ENCODE measurements at places on chromosomes 16 and 17.

DNA sequence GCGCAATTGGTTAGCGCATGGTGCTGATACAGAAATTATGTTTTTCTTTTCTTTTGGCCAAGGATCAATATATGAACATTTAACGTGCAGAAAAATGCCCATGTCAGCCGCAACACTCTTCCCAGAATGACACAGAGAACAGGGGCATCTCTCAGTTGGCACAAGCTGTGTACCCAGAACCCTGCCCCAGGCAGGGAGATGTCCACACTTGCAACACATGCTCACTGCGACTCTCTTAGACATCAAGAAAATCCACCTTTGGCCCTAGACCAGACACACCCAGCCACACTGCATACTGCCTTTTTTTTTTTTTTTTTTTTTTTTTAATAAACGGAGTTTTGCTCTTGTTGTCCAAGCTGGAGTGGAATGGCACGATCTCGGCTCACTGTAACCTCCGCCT, 17.0 kb downstream of the PITPNA start:
- no peak for DNase-seq

- DNase-seq: no peak
Observed at GRCh38 chr16:58460219-58460610, 39.7 kb upstream of the NDRG4 start.

GRCh38 chr16:72768591-72768990, 279.3 kb downstream of the ZFHX3 start:
- DNase-seq: no peak

DNA sequence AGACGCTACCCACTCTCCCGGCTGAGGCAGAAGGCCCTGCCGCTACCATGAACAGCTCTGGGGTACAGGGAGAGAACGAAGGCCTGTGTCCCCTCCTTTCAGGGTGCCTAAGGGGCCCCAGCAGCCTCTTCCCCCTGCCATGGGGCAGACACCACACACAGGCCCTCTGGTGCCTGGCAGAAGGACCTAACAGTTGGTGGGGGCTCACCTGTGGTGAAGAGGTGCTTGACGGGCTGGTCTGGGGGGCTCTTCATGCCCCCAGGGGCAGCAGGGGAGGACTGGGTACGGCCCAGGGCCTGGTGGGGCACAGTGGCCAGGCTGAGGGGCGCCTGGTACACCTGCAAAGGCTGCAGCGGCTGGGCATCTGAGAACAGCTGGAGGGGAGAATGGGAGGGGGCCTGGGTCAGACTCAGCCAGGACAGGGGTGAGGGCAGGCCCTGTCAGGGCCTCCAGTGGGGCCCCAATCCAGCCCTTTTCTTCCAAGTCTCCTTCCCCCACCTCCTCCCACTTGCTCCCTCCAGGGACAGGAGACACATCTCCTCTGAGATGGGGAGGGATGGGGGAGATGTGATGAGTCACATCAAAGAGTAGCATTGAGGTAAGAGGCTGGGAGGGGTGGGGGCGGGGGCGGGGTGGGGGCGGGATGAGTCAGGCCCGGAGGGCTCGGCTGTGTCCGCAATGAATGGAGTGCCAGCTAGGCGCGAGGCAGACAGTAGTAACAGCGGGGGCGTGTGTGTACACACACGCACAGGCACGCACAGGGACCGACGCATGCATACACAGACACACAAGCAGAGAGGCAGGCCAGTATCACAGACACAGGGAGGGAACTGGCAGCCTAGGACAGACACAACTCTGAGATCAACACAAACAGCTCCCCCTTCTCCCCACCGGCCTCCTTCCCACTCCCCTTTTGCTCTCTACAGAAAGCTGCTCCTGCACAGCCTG, 16.1 kb downstream of the G6PC3 start:
- DNase-seq: peak; percentile 13

- DNase-seq: no peak
Observed at GRCh38 chr17:21285164-21286065, 904 bp downstream of the MAP2K3 start.

DNA sequence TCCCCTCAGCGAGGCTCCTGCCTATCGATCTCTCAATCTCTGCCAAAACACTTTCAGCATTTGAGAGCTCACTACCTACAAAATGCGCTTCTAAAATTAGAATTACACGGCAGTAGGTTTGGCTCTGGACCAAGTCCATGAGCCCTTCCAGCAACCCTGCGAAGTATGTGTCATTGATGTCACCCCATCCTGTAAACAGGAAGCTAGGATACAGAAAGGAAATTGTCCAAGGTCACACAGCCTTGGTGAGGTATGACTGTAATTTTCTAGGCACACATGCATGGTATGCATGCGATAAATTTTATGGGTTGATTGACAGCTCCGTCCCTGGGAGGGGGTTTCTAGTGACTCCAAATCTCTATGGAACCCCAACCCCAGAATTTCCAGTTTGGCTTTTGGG, 330.3 kb upstream of the CDH5 start:
- no peak for DNase-seq

GRCh38 chr17:39132192-39132610, 19.2 kb downstream of the PLXDC1 start:
- no peak for DNase-seq

DNA sequence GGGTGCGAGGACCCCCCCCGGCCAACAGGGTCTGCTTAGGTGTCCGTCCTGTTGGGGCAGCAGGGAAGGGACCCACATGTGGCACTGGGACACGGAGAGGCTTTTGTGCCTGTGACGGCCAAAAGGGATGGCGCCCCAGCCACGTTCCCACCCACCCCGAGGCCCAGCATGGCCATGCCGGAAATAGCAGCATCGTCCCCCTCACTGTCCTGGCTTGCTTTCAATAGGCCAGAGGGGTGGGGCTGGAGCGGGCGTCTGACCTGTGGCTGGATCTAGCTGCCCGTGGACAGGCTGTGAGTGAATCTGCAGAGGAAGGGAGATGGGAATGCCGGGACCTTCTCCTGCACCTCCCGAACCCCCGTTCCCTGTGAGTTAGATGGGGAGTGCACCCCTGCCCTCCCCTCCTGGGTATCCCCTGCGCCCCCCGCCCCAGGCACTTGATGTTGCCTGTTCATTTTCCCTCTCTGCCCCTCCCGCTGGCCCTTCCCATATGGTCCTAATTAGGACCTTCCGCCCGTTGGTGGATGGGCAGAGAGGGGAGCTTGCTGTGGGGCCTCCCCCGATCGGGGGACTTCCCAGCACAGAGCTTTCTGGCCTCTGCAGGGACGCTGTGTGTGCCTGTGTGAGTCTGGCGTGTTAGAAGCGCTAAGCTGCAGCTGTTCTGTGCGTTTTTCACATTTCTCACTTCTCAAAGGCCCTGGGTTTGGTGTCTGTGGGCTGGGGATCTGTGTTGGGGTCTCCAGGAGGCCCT, 292.8 kb downstream of the SEC14L1 start:
- no peak for DNase-seq

- DNase-seq: peak; percentile 46
Observed at GRCh38 chr16:22191532-22192260, 14.4 kb upstream of the EEF2K start.

DNA sequence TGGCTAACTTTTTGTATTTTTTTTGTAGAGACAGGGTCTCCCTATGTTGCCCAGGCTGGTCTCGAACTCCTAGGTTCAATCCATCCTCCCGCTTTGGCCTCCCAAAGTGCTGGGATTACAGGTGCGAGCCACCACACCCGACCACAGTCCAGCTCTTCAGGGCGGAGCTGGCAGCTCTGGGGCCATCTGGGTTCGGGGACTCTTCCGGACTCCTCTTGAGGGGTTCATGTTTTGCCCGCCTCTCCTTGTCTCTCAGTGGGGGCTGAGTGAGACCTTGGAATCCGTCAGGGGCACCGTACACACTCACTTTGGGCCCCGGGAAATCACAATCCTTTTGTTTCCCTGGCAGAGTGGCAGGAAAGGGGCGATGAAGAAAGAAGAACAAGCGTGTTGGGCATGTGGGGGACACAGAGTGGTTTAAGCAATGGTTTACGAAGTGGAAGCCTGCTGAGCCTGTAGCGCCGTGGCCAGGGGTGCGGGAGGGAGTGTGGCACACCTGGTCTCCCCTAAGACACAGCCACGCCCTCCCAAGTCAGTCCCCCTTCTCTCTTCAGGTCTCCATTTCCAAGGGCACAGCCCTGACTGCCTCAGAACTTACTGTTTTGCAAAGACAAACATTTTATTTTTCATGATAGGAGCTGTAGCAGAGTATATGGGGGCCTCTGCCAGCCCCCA, 26.1 kb downstream of the TNS4 start:
- DNase-seq: no peak

GRCh38 chr16:75382611-75383010, 50.7 kb downstream of the CFDP1 start:
- DNase-seq: no peak

DNA sequence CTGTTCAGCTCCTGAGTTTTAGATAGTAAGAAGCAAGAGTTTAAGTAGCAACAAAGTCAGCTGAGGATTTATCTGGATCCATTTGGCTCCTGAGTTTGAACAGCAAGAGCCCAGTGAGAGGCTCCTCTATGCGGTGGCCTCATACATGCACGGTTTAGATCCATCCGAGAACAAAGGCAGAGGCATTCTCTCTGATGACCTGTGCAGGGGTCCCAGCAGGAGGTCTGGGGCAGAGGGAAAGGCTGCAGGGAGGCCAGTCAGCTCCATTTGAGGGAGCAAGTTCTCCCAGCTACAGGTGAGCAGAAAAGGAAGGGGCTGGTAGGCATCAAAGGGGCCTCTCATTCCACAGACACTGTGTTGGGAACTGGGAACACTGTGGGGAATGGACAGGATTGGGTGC, 16.5 kb downstream of the PITPNM3 start:
- DNase-seq: no peak

DNA sequence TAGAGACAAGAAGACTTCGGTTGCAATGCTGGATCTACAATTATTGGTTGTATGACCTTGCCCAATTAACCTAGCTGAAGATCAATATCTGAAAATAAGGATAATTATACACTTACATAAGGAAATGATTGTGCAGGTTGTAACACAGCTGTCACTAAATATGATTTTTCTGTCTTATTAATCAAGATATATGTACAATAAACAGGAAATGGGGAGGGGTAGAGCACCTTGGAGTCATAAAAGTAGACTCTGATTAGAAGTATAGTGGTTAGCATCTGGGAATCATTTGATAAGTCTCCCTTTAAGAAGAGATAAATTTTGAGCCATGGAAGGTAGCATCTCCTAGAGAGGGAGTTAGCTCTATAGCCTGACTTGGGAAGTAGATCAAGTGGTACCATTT, 369.2 kb downstream of the SHISA9 start:
- no peak for DNase-seq

- DNase-seq: no peak
Observed at GRCh38 chr16:84278968-84279367, 15.7 kb upstream of the WFDC1 start.

DNA sequence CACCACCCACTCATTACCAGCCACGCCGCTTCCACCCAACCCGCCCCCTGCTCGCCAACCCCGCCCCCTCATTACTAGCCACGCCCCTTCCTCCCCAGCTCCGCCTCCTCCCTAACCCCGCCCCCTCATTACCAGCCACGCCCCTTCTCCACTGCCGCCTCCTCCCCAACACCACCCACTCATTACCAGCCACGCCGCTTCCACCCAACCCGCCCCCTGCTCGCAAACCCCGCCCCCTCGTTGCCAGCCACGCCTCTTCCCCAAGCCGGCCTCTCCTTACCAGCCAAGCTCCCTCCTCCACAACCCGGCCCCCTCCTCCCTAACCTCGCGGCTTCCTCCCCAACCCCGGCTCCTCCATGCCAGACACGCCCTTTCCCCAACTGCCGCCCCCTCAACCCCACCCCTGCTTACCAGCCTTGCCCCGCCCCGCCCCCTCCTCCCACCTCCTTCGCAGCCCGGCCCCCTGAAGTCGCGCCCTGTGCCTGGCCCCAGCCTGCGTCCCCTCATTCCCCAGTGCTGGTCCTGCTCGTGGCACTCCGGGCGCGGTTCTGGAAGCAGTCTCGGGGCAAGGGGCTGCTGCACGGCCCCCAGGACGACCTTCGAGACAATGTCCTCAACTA, 7.3 kb downstream of the SLC22A31 start:
- DNase-seq: no peak

DNA sequence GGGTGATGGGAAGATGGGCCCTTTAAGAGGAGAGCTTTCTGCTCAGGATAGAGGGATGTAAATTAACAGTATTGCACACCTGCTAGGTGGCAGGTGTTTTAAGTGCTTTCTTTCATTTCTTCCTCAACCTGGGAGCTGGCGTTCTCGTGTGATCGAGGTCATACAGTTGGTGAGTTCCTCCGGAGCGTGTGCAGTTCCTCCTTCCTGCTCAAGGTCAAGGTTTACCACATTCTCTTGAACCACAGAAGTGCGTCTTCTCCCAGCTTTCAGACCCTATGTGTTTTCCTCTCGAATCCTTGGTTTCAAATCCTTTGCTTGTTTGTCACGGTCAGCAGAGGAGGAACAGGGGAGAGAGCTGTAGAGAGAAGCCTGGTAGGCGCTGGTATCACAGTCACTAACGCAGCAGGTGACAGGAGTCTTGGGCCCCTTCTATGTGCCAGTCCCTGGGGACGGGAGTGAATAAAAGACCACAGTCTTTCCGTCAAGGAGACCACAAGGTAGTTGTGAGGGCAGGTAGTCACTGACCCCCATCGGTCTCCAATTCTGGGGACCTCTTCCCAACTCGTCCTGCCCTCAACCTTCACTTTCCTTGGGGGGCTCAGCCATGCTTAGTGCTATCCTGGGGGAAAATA, 791 bp downstream of the DNAI2 start:
- DNase-seq: no peak

- DNase-seq: no peak
Observed at GRCh38 chr16:57348327-57348726, 10.3 kb upstream of the CCL22 start.

GRCh38 chr17:74316220-74316619, 9.8 kb upstream of the KIF19 start:
- DNase-seq: no peak

DNA sequence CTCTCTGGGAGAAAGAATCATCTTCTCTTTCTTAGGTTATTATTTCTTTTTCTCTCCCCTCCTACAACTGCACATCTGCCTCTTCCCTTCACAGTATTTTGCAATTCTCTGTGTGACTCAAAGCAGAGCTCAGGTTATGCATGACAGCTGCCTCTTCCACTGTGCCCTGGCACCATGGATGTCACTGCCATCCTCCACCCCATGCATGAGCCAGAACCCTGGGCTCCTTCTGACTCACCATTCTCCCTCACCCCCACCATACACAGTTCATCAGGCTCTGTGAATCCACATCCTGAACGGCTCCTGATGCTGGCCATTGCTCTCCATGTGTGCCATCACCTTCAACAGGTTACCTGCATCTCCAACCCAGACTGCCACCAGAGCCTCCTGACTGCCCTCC, 23.9 kb downstream of the CA10 start:
- no peak for DNase-seq

- no peak for DNase-seq
Observed at GRCh38 chr16:17469011-17469740, 1.6 kb downstream of the XYLT1 start.

- no peak for DNase-seq
Observed at GRCh38 chr17:76092526-76093413, 10.8 kb downstream of the EXOC7 start.

DNA sequence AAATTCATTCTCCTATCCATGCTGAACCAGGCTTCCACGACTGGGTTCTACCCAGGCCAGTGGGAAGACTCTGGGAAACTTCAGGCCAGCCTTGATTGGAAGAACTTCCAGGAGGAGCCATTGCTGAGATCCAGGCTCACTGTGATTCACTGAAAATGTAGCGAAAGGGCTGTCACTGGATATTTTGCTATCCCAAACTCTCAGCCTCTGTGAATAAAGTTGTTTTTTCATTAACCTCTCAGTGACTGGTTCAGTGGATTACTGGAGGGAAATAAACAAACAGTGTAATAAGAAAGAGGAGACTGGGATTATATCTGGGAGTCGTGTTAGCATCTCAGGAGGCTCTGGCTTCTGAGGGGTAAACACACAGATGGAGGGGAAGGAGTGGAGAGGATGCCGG, 3.1 kb downstream of the FOXL1 start:
- no peak for DNase-seq

- no peak for DNase-seq
Observed at GRCh38 chr16:85207357-85207921, 95.2 kb upstream of the CIBAR2 start.
